ENCODE measurements at places on chromosomes 3 and 15.

DNA sequence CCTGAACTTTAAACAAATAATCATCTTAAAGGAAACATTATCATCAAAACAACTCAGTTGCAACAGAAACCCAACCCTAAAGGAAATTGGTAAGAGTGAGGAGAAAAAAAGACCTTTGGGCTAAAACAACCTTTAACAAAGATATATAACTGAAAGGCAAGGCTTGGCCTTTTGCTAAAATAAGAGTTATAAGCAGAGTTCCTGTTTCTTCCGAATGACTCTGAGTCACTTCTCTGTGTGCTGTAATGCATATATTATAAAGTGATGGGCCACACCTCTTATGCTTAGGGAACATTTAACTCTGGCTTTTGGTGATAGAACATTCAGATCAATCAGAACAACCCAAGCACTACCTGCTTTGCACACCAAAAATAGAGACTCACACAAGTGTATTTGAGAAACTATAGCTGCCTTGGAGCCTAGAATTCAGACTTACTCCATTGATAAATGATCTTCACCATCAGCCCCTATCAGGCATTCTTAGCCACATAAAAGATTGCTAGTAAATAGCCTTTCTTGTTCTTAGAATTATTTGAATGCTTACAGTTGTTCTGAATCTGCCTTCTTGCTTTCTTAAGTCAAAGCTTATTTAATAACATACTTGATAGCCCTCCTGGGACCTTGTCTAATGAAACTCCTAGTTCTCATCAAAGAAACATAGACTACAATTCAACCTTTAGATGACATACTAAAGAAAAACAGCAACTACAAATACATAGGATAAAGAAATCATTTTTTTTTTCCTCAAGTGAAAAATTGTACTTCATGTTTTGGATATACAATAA lies 294.2 kb upstream of the SEMA6D start:
- H3K36me3 ChIP-seq: no peaks in the 10 kb centered on the region
- H3K27me3 ChIP-seq: no peaks in the 10 kb centered on the region
- H3K27ac ChIP-seq: no peak overlapping the region
- no peaks in the 10 kb centered on the region for H3K4me1 ChIP-seq
- no peak overlapping the region for H3K4me3 ChIP-seq

DNA sequence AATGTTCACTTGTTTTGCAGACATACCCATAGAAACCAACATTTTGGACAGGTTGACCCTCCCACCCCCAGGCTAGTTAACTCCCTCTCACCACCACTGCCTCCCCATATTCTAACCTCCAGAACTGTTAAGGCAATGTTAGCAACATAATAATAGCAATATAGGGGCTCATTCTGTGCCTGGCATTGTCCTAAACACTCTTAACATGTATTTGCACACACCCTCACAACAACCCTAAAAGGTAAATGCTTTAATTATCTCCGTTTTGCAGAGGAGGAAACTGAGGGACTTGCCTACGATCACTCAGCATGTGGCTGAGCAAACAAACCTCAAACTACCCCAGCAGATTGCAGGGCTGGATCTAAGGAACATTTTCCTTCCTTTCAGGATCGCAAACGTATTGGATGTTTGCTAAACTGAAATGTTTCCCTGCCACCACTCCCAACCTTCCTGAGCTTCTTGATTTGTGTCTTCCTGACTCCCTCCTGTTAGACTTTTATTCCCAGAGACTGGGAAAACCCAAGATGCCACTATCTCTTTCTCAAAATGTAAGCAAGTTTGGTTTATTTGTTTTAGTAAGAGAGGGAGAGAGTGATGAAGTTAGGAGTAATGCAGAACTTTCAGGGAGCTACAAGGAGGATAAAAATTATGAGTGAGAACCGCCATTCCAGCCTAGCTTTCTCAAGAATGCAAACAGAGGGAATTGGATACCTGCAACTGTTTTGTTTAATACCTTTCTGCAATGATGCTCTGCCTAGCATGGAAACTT lies 1.3 kb downstream of the SCG5 start:
- no peaks in the 10 kb centered on the region for H3K36me3 ChIP-seq
- H3K27me3 ChIP-seq: peaks cover 20% of the 10 kb centered on the region
- no peak for DNase-seq
- H3K27ac ChIP-seq: no peak overlapping the region

DNA sequence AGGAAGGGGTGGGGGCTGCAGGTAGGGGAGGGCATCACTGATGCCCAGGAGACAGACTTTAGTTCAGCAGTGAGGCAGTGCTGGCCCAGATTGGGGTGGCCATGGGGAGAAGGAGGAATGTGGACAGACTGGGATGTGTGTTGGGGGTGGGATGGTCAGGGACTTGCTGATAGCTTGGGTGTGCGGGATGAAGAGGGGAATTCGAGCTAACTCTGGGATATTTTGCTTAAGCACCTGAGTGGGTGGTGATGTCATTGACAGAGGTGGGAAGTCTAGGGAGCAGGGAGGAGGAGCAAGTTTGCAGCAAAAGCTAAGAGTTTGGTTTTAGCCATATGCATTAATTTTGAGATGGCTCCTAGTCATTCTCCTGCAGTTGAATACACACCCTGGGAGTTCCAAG lies 207.5 kb downstream of the RPLP1 start:
- H3K27ac ChIP-seq: no peak overlapping the region
- no peak overlapping the region for H3K4me3 ChIP-seq
- DNase-seq: no peak
- no peaks in the 10 kb centered on the region for H3K4me1 ChIP-seq
- H3K36me3 ChIP-seq: no peaks in the 10 kb centered on the region

DNA sequence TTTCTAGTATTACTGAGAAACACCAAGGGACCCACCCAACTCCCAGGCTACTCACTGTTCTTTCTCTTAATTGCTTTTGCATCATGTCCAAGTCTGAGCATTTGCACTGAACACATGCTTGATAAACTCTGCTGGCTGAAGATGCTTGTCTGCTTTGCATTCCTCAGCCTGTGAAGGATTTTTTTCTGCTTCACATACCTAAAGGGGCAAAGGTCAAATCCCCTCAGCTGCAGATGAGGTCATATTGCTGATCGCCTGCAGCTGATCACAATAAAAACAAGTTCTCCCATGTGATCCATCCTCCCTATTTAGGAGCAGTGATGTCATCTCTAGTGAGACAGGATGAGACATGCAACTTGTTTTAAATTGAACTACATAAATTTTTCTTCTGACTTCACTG lies 84.6 kb upstream of the DCBLD2 start:
- H3K27me3 ChIP-seq: no peaks in the 10 kb centered on the region
- DNase-seq: no peak
- H3K4me1 ChIP-seq: peaks cover 6% of the 10 kb centered on the region
- no peaks in the 10 kb centered on the region for H3K36me3 ChIP-seq

- H3K27ac ChIP-seq: peak overlapping the region; percentile 36
- no peaks in the 10 kb centered on the region for H3K27me3 ChIP-seq
- DNase-seq: no peak
- peaks cover 15% of the 10 kb centered on the region for H3K4me1 ChIP-seq
Observed at GRCh38 chr3:185716436-185717108, 108.3 kb downstream of the IGF2BP2 start.

DNA sequence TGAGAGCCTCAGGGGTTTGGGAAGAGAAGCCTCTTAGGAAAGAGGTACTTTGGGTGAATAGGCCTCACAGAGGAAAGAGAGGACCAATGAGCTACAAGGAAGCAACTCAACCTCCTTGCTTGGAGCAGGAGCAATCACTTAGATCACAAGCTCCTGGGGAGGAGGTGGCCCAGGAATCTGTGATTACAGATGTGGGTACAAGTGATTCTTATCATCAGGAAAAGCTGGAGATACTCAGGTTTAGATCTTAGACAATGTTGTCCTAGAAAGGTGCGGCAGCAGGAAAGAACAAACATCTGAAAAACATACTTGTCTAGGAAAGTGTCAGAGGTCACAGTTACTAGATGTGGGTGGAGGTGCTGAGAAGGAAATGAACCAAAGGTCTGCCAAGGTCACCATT lies 8.2 kb downstream of the PARP16 start:
- H3K27ac ChIP-seq: no peak overlapping the region
- peaks cover 5% of the 10 kb centered on the region for H3K4me1 ChIP-seq
- H3K4me3 ChIP-seq: no peak overlapping the region
- DNase-seq: no peak

GRCh38 chr3:17901893-17902292 lies 159.5 kb upstream of the TBC1D5 start:
- H3K4me3 ChIP-seq: no peak overlapping the region
- no peaks in the 10 kb centered on the region for H3K4me1 ChIP-seq
- DNase-seq: no peak
- no peaks in the 10 kb centered on the region for H3K27me3 ChIP-seq
- no peaks in the 10 kb centered on the region for H3K36me3 ChIP-seq
- no peak overlapping the region for H3K27ac ChIP-seq
